ENCODE measurements at places on chromosomes 16 and 17.
A peak's percentile ranks its signal among the peaks of the same experiment; 100 is the strongest.

DNA sequence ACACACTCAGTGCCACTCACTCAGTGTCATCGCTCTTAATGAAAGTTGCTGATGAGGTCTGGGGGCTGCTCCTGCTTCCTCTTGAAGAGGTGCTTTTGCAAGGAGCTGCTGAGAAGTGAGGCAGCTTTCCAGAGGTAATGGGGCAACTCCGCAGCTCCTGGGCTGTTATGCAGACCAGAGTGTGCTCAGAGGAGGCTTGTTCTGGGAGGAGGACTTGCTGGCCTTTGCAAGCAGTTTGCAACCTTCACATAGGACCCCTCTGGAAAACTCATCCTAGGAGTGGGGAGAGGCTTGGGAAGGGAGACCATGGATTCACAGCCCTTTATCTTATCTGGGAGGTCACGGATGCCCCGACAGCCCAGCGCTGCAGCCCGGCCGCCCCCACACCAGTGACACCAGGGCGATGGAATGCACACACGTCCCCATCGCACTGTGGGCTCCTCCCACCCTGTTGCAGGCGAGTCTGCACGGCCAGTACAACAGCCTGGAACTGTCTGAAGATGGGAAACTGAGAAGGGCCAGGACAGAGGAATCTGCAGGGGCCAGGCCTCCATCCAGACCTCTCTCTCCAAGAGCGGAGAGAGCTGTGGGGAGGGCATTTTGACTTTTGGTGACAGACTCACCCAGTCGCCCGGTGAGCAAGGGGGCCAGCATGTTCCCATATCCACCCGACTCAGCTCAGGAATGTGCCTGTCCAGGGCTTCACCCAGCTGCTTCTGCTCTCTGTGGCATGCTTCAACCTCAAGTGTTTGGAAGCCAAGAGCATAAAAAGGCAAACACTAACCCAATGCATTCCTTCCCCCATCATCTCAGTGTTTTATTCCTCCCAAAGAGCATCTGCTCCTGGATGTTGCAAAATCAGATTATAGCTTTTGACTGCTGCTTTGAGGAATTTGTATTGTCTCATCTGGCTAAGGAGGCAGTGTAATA is 78.6 kb upstream of the ZNF469 start:
- no peak for DNase-seq

GRCh38 chr17:10229181-10229580 is 30.8 kb upstream of the GAS7 start:
- no peak for DNase-seq

GRCh38 chr17:44376124-44376523 is 12.5 kb upstream of the FAM171A2 start:
- no peak for DNase-seq

GRCh38 chr17:10041287-10041612 is 136.2 kb upstream of the RCVRN start:
- DNase-seq: no peak

GRCh38 chr16:66382966-66383299 is 16.4 kb downstream of the CDH5 start:
- DNase-seq: peak; percentile 64

GRCh38 chr17:74383141-74383540 is 15.8 kb downstream of the GPR142 start:
- DNase-seq: no peak

GRCh38 chr17:27760069-27760885 is 40.1 kb downstream of the NOS2 start:
- no peak for DNase-seq

DNA sequence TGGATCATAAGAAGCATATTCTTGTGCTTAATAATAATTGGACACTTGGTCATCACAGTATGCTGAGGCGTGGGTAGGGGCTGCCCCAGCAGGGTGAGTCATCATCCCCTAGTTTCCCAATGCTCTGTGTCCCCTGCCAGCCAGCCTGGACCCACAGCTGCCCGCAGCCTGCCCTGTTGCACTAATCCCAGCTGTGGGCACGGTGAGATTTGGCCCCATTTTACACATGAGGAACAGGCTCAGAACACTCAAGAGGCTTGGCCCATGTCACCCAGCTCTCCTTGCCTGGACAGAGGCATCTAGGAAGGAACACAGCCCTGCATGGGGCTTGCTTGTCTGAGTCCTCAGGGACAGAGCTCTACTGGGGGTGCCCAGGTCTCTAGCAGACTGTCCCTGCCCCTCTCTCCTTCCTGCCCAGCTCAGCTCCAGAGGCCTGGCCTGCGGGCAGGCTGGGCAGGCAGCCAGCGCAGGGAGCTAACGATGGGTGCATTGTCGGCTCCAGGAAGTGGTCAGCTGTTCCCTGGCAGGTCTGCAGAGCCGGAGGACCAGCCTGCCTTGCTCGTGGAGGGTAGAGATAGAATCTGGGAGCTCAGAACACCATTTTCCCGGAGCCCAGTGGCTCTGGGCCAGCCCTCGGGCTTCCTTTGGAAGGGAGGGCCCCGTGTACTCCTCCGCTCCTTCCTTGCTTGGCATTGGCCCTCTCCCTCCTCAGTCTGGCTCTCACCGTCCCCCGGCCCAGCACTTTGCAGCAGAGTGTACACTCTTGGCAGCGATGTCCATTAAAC is 189.4 kb downstream of the RAB11FIP4 start:
- peak; percentile 17 for DNase-seq

GRCh38 chr17:38540514-38541045 is 65.2 kb downstream of the SRCIN1 start:
- DNase-seq: no peak

DNA sequence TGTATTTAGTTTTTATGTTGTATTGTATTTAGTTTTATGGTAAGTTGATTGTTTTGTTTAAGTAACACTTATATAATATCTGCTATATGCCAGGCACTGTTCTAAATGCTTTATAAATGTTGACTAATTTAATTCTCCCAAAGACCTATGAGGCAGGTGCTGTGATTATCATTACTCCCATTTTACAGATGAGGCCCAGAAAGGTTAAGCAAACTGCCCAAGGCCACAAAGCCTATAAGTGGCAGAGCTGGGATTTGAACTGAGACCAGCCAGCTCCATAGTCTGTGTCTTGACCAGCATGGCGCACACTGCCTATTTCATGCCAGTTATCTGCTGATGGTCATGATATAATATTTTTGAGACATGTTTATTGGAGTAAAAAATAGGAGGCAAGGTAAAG is 24.0 kb downstream of the IL21R start:
- DNase-seq: no peak

Data from DMS 273 treated with DMSO at 0.1 percent for 48 hours (cell line).